ENCODE measurements at places on chromosomes 4 and X.

GRCh38 chr4:64774626-64775025 is 365.4 kb upstream of the TECRL start:
- no peak for DNase-seq

- no peak for DNase-seq
These were observed 61.8 kb downstream of the ZNF732 start for GRCh38 chr4:243426-243825.

GRCh38 chr4:75584067-75584466 is 28.2 kb downstream of the ODAPH start:
- no peak for DNase-seq

- peak; percentile 38 for DNase-seq
These were observed 113.0 kb downstream of the DTHD1 start for GRCh38 chr4:36394352-36394903.

DNA sequence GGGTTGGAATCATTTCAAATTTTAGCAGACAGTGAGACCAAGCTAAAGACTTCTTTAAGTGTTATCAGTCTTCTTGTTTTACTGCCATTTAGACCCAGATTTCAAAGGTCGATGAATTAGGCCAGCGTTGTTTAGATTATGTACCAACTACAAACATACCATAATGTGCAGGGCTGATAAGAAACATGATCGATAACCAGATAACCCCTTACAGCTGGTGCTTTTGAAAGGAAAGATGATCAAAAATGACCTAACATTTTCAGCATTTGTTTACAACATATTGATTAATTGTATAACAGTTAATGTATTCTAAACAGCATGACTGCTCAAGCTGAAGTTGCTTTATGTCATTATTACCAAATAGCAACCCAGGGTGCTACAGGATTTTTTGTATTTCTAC is 400.4 kb upstream of the FAM241A start:
- no peak for DNase-seq

GRCh38 chrX:153776611-153777045 is 4.2 kb upstream of the SRPK3 start:
- DNase-seq = no peak

DNA sequence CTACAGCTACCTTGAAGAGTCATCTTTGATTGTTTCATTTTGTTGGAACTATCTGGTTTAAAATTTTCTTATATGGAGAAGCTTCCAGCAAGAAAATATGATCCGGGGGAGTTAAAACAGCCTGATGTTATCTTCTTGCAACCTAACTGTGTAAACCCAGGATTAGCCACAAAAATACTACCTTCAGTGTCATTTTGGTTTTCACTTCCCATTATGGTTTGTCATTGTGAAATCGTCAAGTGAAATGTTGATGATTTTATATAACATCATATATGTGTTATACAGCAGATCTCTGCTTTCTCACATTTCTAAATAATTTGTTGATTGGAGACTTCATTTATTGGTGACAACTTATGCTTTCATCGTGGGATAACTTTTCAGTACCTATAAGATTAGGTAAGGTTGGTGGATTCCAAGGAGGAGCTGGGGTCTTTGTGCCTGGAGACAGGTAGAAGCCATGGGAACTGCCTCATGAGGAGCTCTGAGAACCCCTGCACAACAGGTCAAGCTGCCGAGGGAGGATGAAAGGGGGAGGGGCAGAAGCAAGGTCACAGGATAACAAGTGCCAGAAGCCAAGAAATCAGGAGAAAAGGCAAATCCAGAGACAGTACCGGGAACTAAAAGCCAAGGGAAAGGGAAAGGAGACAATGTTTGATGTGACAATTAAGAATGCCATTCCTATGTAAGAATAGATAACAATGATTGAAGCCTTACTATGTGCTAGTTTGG is 7.2 kb downstream of the ARHGAP24 start:
- DNase-seq = no peak

GRCh38 chr4:2159931-2160330 is 82.0 kb downstream of the HAUS3 start:
- no peak for DNase-seq

DNA sequence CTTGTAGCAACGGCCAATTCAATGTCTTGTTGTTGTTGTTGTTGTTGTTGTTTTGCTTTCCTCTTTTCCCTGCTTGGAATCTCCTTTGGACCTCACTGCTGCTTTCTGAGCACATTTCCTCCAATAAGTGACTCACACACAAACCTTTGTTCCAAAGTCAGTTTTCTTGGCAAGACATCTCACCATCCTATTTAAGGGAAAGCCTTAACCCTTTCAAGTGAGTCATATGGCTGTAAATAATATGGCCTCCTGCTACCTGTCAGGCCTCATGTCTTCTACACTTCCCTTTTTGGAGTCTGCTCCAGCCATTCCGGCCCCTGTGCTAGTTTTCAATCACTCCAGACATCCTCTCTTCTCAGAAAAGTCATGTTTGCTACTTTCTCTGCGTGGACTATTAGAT is 79.5 kb upstream of the MAGEB10 start:
- DNase-seq = no peak

- DNase-seq = no peak
These were observed 66.9 kb downstream of the STOX2 start for GRCh38 chr4:183971929-183972490.

- DNase-seq = no peak
These were observed 129.0 kb downstream of the BTC start for GRCh38 chr4:74665346-74665745.

Measured in stimulated activated CD4-positive, alpha-beta T cell treated with anti-CD3 and anti-CD28 coated beads, Interleukin-2, amount 100 ng/mL, for 4 hours (primary cell).